Activated CD8-positive, alpha-beta T cell treated with anti-CD3 and anti-CD28 coated beads for 36 hours (primary cell): ENCODE measurements at places on chromosomes 5 and 9. TPM values are rescaled to one million over a fixed set of nuclear protein-coding genes. Genes with fewer than 3 reads are reported as not detected.

The NREP gene
- total RNA-seq: 21.7 TPM

DNA sequence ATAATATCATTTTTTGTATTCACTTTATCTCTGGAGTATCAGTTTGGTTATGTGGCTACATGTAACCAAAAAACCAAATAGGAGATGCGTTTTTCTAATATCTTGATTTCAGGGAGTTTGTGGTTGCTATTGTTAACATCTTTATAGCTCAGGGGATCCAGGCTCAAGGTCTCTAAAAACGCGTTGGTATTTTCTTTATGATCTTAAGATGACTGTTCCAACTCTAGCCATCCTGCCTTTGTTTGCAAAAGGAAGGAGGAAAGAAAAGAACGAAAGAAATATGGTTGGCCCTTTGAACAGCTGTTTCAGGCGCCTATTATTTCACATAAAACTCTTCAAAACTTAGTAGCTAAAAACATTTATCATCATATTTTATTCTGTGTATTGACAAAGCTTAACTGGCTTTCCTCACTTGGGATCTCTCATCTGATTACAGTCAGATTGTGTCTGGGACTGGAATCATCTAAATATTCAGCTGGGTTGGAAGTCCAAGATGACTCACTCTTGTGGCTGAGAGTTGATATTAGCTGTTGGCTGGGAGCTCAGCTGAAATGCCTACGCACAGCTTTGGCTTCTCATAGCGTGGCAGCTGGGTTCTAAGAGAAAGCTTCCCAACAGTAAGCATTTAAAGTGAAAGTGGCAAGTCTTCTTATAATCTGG, 60.1 kb downstream of the FAM174A start:
- DNase-seq: no peak

DNA sequence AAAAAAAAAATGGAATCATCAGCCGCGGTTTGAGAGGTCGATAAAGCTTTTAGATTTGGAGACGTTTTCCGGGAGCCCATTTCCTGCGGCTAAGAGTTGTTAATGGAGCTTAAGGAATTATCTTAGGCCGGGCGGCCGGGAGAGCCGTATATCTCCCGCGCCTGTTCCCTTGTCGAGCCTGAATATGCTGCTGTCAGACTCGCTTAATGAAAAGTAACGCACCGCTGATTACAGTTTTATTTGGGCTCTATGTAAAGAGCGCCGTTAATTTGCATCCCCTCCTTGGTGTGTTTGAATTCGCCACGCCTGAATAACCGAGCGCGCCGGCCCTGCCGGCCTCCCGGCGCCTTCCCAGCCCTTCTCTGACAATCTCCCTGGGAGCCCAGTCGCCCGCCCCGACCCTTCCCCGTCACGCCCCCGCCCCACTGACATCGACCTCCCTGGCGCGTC, 7.9 kb downstream of the IRX4 start:
- DNase-seq: no peak

DNA sequence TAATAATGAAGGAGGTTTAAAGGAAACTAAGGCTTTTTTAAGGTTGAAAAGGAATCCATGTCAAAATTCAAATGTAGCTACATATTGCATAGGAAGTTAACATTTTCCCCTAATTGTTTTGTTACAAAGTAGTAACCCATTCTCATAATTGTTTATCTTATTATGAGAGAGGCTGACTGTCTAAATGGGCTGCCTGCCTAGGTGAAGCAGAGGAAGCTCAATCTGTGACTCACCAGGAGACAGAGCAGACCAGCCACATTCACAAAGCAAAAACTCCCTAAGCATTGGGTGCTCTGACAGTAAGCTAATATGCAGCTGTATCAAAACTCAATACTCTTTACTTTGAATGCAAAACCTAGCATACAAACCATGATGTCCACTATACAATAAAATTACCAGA, 208.5 kb downstream of the ROR2 start:
- DNase-seq: no peak

The MLLT3 gene
- 60.8 TPM for total RNA-seq
